ENCODE measurements at places on chromosomes 4 and X.

DNA sequence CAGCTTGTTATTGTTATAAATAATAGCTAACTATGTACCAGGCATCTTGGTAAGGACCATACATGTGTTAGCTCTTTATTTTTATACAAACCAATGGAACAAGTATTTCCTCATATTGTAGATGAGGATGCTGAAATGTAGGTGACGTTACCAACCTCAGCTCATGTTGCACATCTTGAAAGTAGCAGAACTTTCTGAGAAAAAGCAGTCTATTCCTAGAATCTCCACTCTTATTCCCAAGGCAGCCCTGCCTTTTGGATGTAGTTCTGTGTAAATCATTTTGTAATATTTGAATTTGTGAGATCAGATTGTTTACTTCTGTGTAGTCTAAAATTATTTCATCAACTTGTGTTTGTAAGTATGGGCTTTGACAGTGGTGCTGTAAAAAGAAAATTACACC is 5.3 kb downstream of the FHDC1 start:
- DNase-seq = no peak

DNA sequence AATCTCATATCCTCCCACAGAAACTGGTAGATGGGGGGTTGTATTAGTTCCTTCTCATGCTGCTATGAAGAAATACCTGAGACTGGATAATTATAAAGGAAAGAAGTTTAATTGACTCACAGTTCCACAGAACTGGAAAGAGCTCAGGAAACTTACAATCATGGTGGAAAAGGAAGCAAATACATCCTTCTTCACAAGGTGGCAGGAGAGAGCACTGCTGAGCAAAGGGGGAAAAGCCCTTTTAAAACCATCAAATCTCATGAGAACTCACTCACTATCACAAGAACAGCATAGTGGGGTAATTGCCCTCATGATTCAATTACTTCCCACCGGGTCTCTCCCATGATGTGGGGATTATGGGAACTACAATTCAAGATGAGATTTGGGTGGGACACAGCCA is 250.5 kb upstream of the GPRIN3 start:
- DNase-seq = peak; percentile 33

DNA sequence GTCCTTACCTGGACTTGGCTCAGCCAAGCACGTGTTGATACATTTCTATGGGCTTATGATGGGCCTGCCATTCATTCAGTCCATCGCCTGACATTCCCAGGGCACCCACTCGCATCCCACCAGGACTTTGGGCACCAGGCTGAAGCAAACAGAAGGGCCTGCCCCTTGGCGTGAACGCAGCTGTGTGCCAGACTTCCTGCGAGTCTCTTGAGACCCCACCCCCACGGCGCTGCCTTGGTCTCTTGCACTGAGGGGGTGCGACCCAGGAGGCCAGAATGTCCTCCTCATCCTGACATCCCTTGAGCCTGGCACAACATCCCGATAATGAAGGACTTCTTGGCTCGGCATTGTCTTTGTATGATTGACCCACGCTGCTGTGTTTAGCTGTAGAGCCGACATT is 1.5 kb upstream of the PSAPL1 start:
- no peak for DNase-seq

DNA sequence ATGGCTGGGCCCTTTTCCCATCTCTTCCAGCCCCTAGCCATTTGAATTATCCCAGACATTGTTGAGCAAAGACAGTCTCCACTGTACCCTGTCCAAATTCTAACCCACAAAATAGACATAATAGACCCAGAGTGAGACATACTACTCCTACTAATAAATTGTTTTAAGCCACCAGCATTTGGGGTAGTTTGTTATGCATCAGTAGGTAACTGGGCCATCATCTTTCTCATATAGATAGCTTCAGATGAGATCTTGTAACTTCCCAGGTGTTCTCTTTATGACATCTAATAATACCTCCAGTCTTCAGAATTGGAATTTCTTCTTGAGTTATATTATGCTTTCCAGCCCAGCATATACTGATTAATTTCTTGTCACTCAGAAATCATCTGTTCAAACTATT is 117.2 kb upstream of the OTUD4 start:
- DNase-seq = no peak

- no peak for DNase-seq
These were observed 92.5 kb upstream of the TEX13D start for GRCh38 chrX:124239911-124240310.

DNA sequence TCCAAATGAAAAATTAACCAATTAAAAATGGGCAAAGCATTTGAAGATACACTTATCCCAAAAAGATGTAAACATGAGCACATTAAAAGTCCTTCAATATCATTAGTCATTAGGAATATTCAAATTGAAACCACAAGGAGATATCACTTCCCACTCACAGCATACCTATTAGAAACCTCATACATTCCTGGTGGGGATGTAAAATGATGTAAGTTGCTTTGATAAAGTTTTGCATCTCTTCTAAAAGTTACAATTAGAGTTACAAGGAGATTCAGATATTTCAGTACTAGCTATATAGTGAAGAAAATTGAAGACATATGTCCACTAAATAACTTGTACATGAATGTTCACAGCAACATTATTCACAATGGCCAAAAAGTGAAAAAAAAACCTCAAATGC is 1109.3 kb upstream of the LCORL start:
- no peak for DNase-seq

- DNase-seq = no peak
These were observed 92.2 kb upstream of the TRIM2 start for GRCh38 chr4:153112041-153112441.

DNA sequence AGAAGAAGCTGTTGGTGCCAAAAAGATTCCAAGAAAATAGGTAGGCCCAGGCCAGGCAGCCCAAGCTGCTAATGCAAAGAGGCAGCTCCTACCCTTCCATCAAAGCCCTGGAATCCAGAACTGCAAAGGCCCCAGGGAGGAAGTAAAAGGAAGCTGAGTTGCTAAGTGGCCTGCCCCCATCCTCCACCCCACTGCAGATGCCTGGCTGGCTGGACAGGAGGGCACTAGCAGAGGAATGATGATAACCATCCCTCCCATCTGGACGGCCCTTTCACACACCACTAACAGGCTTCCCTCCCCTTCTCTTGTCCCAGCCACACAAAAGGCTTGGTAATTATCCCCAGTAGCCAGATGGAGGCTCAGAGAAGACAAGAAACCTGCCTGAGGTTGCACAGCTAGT is 32.4 kb upstream of the PJA1 start:
- no peak for DNase-seq

- DNase-seq = no peak
These were observed 28.6 kb upstream of the BCORL1 start for GRCh38 chrX:129953881-129954280.

DNA sequence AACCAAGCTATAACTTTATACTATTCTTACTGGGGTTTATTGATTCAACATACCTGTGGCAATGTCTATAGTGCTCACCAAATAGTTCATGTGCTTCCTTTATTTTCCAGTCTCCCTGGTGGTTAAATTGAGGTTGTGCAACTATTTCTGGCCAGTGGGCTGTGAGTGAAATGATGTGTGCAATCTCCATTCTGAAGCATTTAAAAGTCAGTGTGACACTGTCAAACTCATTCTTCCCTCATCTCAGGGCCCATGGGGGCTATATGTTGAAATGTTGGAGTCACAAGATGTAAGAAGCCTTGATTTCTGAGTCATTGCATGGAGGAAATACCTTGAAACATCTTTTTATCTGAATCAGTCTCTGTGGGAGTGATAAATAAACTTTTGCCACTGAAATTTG is 414.3 kb upstream of the RPS6KA3 start:
- DNase-seq = no peak

DNA sequence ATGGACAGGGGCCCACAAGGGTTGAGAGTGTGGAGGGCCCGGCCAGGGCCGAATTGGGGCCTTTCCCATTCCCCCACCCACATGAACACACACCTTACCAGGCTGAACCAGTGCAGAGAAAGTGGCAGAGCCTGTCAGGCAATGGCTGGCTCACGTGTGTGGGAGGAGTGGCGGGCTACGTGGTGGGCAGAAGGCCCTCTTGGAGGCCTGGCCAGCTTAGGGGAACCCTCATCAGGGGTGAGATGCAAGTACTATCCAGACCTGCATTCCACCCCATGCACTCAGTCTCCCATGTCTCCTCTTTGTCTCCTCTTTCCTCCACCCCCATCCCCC is 965 bp downstream of the TCEAL4 start:
- DNase-seq = peak; percentile 19

DNA sequence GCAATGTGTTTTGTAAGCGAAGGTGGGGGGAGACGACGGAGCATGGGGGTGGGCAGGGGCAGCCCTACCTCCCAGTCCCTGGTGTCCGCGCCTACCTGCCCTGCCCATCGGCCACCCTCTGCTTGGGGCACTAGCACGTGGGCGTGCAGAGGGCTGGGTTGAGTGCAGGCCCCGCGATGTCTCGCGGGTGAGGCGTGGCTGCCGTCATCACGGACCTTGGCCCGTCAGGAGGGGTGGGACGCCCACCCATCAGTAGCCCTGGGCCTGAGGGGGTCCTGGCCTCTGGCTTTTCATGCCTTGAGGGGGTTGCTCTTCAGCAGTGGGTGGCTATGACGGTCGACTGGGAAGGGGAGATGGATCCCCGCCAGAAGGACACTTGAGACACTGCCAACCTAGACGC is 36.1 kb upstream of the GEMIN8 start:
- DNase-seq = no peak

GRCh38 chrX:123994730-123995129 is 33.2 kb downstream of the STAG2 start:
- DNase-seq = no peak

DNA sequence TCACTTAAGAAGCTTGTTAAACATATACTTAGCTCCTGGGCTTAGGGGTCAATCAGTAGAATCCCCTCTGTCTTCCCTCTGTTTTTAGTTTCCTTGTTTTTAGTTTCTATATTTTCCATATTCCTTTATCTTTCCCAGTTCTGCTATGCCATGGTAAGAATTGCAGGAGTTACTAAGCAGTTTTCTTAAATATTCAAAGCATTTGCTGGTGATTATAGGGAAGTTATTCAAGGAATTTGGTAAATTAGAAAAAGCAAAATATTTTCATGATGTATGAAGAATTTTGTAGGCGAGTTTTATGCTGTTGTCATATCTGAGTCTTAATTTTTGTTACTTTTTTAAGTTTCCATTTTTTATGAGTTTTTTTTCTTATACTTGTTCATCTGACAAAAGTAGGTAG is 91.6 kb upstream of the NUDT6 start:
- DNase-seq = no peak

GRCh38 chr4:69546134-69546765 is 50.5 kb upstream of the UGT2B4 start:
- peak; percentile 21 for DNase-seq

DNA sequence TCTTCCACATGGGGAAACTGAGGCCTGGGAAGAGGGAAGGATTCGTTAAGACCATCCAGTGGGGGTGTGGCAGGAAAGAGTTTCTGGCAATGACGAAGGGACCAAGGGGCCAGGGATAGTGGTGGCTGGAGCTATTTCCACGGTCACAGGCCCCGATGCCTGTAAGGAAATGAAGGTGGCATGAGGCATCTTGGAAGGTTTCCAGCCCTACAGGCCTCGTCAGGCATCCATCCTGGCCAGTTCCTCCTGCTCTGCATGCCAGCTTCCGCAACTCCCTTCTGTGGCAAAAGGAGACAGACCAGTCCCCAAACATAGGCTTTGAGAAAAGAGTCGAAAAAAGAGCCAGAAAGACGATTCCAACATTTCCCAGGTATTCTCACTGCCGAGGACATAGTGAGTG is 9.2 kb upstream of the C4orf50 start:
- no peak for DNase-seq

- DNase-seq = no peak
These were observed 25.9 kb downstream of the EIF2S3 start for GRCh38 chrX:24080704-24081103.

DNA sequence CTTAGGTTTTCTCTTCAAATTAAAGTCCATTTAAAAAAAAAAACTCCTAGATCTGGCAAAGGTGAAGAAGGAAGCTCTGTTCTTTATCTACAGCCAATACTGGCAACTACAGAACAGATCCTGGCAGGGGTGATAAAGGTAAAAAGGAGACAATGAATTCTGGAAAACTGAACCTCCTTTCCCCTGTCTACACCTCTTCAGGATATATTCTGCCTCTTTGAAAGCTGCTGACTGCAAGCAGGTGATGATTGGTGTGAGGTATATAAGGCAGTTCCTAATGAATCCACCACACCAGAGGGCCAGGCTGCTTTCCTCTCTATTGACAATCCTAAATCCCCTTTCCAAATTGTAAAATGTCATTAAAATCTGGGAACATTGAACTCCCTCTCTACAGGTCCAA is 370.1 kb downstream of the PPP3CA start:
- no peak for DNase-seq

- DNase-seq = no peak
These were observed 177.9 kb upstream of the TENM3 start for GRCh38 chr4:182065255-182065654.

DNA sequence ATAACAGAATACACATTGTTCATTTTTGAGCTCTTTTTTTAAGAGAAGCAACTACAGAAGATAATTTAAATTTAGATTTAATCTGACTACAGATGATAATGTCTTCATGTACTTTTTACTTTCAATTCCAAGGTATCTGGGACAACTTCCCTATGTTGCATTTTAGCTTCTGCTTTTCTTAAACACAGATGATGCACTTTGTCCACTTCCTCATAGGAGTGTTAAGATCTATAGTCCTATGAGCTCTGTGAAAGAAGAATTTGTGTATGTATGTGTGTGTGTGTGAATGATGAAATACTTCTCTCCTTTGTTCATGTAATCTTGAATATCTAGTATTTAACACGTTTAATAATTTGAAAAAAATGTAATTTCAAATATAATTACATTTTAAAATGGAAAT is 5.3 kb upstream of the FHIP1A start:
- DNase-seq = no peak

- DNase-seq = no peak
These were observed 184.0 kb upstream of the AFF2 start for GRCh38 chrX:148316446-148316845.

DNA sequence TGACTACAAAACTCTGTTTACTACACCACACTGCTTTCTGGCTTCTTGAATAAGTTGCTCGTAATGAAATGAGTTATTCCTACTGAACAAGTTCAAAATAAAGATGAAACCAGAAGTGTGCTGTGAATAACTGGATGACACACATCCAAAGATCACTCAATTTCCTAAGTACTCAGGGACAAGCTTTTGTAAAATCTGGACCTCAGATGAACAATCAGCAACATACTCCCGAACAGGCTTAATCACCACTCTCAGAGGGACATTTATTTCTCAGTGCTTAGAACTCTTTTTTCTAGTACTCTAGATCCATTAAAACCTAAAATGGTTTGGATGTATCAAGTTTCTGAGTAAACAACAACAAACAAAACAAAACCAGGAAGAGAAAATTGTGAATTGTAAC is 61.5 kb upstream of the EXOC1L start:
- DNase-seq = peak; percentile 15

DNA sequence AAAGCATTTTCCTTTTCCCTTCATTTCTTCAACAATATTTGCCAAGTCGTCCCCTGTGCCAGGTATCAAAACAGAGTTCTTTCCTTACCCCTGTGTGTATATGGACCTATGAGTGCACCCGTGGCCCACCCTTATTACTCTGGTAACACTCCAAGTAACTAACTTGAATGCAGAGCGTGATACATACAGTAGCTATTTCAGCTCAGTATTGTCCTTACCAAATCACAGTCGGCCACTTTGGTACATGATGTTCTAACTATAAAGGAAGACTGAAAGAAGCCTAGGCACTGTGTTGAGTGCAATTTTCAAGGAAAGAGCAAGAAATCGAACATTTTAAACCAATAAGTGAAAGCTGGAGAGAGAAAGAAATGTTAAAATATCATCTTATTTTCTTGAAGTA is 88.4 kb downstream of the ARX start:
- no peak for DNase-seq
